ENCODE measurements at places on chromosomes 13 and 19.

DNA sequence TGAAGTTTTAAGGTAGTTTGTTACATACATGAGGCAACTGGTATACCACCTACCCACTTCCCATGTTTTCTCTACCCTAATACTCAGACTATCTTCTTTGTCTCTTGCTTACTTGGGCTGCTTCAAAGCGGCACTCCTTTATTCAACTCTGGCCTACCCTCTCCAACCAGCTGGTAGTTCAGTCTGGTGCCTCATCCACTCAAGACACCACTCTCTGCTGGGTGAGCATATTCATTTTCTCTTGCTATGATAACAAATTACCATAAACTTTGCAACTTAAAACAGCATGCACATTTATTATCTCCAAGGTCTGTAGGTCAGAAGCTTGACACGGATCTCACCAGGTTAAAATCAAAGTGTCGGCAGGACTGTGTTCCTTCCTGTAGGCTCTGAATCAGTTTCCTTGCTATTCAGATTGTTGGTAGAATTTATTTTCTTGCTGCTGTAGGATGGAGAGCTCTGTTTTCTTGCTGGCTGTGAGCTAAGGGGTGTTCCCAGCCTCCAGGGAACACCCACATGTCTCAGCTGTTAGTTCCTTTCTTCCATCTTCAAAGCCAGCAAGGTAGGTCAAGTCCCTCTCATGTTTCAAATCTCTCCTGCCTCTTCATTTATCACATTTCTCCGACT lies 666.0 kb downstream of the DIAPH3 start:
- no peak for DNase-seq

DNA sequence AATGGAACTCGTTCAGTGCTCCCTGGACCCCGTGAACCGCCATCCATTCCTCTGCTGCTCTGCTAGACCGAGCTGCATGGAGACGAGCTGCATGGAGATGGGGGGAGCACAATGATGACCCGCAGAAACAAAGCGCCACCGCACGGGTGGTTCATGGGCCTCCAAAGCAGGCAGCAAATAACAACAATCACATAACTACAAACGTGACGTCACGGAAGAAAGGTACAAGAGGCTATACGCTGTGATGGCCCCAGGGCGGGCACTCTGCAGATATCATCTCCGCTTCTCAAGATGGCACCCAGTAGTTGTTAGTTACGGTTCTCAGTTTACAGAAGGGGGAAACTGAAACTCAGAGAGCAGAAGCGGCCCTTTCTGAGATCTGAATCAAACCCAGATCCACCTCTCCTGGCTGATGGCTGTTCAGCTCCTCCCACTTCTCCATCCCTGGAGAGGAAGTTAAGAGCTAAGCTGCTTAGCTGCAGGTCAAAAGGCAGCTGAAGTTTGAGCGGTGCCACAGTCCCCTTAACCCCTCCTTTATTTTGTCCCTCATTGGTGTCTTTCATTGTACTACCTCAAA lies 1.7 kb downstream of the ATP13A1 start:
- DNase-seq: no peak

DNA sequence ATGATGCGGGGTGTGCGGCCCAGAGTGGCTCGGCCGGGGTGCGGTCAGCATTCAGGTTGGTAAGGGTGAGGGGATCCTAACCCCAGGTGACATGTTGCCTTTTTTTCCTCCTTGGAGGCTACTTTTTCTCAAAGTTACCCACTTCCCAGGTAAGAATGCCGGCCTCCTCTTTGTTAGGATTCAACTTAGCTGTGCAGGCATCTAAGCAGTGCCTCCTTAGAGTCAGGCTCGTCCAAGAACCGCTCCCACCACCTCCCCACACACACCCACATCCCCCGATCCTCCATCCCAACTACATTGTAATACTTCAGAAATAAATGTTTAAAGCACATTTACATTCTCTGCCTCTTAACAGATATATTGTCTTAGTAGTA lies 733 bp upstream of the ENOX1 start:
- DNase-seq: no peak

DNA sequence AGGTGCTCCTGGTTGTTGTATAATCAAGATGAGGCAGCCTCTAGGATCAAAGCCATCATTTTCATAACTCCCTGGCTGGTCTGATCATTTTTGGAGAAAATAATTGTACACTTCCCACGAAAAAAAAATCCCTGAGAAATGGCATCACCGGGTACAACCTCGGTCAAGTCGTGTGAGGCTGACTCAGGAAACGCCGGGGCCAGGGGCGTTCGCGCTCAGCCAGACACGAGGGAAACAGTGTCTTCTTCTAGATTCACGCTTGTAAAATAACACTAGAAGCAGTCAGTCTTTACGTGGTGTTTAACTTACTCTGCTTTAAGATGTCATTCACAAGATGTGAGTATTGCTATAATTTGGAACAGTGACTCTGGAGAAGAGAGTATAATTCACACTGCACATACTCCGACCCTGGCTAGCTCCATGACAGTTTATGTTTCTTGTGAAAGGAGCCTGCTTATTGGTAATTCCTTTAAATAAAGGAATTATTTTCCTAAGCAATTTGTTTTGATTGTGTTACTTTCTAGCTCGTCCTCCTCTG lies 109.0 kb upstream of the SOX1 start:
- no peak for DNase-seq
